ENCODE measurements at places on chromosomes 12 and 14.

DNA sequence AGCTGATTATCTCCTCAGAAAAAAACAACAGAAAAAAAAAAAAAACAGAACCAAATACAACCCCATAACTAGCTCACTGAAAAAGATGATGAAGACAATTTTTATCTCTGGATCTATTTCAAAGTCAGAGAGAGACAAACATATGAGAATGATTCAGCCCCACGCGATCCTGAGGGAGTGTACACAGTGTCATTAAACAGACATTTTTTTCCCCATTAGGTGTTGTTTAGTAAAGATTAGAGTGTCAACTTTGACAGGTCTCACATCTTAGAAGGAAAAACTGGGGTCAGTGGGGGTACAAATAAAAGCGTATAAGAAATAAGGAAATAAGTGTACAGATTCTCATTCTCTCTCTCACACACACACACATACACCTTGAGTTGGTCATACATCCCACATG is 635.4 kb downstream of the NRXN3 start:
- no peak for DNase-seq

DNA sequence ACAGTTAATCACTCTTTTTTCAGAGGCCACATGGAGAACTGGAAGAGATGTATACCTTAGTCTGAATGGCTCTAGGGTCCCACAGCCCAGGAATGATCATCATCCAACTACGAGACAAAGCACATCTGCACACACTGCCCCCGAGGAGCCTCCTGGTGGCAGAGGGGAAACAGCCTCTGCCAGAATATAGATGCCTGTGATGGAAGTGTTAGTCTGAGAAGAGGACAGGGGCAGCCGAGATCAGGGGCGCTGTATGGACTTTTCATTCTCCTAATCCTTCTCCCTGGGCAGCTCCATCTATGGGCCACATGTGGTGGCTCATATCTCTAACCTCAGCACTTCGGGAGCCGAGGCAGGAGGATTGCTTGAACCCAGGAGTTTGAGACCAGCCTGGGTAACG is 82.8 kb upstream of the CAPRIN2 start:
- no peak for DNase-seq

DNA sequence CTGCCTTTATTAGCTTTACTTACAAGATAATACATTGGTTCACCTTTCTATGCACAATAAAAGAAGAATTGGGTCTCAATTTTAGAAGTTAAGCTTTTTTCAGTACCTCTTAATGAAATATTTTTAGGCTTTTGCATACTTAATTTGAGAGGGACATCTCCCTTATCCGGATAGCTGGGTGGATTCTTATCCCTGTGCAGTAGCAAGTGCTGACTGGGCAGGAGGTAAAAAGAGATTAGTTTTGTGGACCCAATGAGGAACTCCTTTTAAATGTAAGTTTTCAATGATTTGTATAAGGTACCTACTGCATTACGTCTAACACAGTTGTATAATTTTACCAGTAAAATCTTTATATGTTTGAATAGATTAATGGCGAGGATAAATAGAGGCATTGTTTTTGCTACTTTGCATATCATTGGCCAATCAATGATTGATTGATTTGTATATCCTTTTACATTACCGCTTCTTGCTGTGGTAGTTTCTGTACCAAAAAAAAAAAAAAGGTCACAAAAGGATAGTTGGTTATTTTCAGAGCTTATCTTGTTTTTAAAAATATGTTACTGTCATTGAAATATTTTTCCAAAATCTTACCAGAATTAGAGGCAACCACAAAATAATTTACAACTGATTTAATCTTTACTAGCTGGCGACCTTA is 2.2 kb downstream of the CPSF6 start:
- DNase-seq = no peak

- DNase-seq = no peak
Measured at GRCh38 chr14:90813442-90813841, 2.8 kb downstream of the TTC7B start.

- DNase-seq = no peak
Measured at GRCh38 chr14:105501504-105502291, 10.7 kb downstream of the TEDC1 start.

DNA sequence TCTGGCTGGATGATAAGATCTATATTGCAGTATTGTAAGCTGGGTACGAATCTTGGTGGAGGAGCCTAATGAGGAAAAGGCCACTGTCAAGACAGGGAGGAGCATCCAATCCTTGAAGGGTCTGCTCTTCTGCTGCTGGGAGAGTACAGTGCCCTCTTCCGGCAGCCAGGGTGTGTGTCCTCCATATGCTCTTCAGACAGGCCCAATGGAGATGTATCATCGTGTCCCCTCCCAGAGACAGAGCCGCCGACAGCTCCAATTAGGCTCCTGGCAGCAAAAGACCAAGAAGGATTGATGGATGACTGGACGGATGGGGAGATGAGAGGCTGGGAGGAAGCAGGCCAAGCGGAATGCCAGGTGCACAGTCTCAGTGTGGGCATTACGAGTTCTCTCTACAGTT is 51.6 kb upstream of the PIWIL1 start:
- no peak for DNase-seq

DNA sequence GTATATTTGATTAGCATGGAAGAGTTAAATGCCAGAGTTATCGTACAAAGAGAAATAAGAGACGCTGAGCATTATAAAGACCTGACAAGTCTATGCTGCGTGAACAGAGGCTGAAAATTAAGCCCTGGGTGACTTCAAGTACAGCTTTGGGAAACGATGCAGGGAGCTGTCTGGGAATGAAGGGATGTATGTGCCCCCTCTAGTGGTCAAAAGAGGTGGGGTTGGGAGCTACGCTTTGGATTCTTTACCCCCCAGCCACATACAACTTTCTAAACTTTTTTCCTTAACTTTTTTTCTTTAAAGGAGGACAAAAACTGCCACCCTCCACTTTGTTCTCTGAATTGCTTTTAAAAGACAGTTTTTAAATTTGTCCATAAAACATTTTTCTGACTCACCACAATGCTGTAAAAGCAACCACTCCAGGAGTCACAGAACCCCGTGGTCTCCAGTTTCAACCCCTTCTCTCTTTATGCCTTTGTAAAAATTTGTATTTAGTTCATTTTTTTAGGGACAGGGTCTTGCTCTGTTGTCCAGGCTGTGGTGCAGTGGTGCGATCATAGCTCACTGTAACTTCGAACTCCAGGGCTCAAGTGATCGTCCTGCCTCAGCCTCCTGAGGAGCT is 59.4 kb downstream of the ZNF664 start:
- peak; percentile 80 for DNase-seq

DNA sequence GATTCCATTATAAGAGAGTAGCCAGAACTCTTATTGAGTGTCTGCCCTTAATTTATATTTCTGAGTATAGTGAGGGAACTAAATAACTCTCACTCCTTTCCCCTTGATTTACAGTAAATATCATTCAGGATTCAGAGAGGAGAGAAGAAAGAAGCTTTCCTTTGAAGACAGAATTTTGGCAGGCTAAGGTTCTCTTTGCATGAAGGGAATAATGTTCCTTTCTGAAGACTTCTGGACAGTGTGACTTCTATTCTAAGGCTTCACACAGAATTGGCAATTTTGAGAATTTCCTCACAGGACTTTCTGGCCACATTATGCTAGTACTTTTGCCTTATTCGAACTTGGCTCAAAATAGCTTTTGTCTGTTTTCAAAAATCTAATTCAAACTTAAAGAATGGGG is 352.2 kb upstream of the FBXO33 start:
- no peak for DNase-seq

DNA sequence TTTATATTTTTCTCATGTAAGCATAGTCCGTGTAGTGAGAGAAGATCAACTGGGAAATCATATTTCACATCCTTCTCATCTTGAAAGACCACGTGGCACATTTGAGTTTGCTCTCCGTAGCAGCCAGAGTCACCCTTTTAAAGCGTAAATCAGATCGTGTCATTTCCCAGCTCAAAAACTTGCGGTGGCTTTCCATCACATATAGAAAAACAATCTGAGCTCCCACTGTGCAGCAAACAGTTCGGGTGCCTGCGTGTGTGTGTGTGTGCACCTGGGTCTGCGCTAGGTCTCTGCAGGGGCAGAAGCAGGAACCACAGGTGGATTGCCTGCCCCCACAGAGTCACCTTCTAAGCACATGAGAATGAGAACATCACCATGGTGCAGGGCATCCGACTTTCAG is 338.2 kb downstream of the TRHDE start:
- no peak for DNase-seq

DNA sequence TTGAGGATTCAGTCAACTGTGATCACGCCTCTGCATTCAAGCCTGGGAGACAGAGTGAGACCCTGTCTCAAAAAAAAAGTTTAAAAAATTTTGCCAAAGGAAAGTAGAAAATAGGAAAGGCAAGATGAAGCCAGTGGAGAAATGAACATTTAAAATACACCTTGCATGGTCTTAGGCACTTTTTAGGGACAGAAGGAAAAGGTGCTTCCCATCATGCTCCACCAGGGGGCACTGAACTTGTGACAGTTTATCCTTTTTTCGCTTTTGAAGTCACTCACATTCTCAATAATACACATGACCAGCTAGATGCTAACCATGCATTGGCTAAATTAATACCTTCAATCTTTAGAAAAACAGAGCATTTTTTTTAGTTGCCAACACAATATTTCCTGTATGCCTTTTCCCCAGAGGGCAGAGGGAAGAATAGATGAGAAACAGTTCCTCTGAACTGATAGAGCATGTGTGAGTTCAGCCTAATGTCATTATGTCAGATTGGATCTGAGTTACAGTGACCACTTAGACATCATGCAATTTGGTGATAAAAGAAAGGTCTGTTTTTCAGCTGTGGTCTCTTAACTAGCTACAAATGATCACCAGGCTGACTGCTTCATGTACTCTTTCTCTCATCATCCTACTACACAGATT is 221.8 kb upstream of the SSTR1 start:
- peak; percentile 32 for DNase-seq

DNA sequence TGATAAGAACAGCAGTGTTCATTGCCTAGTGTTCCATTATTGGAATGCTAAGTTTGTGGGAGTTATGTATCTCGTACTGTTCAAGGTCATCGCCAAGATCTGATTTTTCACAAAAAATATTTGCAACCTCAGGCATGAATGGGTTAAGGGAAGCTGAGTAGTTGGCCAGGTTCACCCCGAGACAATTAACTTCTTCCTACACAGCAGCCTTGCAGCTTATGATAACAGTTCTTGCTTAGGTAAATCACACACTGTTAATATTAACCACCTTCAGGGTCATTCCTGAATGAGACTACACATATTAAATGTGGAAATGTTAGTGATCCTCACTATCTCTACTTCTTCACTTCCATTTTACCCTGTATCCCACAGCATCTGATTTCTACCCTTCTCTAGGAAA is 18.0 kb downstream of the FKBP11 start:
- no peak for DNase-seq
